ENCODE measurements at places on chromosomes 3 and 15.

DNA sequence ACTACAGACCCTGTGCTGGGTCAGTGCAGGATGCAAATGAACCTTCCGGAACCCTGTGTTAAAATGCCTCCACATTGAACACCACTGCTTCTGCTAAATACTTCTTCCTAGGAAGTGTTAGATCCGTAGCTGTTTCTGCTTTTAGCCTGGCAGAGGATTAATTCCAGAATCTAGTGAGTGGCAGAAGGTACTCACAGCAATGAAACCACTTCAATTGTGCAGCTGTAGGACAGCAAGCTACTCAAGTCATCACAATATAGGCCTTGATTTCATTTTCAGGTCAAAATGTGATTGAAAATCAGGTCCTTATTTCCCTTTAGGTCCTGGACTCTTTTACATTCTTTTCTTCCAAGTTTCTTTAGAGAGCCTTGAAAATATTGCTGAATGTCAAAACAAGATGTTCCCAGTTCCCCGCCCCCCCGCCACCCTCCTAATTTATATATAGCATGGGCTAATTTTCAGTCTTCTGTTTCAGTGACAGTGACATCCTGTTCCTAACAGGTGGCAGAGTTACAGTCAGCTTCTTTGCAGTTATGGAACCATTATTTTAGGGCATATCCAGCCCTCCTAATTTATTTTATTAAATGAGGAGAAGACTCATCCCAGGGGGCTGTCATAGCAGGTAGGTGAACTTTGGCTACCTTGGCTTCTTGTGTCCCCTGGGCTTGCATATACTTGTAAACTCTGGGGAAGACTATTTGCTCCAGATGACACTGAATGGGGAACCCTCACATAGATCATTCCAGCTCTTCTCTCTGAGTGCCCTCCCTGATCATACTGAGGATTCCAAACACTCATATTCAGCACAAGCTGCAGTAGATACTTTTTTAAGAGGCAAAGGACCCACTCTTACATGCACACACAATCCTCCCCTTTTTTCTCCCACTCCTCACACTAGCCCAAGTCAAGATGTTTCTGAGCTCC, 28.0 kb upstream of the ARNT2 start:
- DNase-seq = no peak

- no peak for DNase-seq
Observed at GRCh38 chr15:60358935-60359682, 38.7 kb downstream of the ANXA2 start.

- no peak for DNase-seq
Observed at GRCh38 chr3:144039661-144040060, 68.0 kb downstream of the DIPK2A start.

DNA sequence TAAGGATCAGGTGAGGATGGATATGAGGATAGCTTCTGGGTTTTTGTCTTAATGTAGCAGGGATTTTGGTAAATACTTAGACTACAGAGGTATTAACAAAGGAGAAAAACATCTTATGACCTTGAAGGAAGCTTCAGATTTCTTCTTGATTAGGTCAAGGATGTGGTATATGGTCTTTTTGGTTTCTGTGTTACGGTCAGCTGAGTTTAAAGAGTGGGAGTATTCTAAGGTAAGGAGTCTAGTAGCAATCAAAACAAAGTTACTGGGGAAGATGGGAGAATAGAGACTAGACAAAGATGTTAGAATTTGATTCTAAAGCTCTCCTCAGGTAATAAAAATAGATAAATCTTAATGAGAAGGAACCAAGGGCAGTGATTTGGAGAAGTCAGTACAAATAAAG, 6.2 kb downstream of the HMG20A start:
- DNase-seq = no peak

- DNase-seq = no peak
Observed at GRCh38 chr15:73196113-73196512, 143.8 kb downstream of the NEO1 start.

- DNase-seq = no peak
Observed at GRCh38 chr15:72999586-72999985, 52.7 kb upstream of the NEO1 start.

- no peak for DNase-seq
Observed at GRCh38 chr15:31511707-31512310, 185.2 kb downstream of the KLF13 start.

DNA sequence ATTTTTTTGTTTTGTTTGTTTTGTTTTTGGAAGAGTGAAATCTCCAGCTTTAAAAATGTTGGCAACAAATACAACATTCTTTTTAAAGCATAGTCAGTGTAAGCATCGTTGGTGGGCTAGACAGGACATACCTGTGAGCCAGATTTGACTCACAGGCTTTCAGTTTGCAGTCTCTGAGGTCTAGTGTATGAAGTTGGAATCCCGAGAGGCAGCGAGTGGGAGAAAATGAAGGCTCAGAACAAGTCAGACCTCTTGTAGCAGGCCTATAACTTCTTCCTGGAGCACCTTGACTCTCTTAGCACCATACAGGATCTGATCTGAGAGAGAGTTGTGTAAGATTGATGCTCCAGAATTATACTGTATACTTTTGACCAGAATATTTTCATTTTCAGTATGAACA, 60.2 kb downstream of the CNTN4 start:
- DNase-seq = no peak

DNA sequence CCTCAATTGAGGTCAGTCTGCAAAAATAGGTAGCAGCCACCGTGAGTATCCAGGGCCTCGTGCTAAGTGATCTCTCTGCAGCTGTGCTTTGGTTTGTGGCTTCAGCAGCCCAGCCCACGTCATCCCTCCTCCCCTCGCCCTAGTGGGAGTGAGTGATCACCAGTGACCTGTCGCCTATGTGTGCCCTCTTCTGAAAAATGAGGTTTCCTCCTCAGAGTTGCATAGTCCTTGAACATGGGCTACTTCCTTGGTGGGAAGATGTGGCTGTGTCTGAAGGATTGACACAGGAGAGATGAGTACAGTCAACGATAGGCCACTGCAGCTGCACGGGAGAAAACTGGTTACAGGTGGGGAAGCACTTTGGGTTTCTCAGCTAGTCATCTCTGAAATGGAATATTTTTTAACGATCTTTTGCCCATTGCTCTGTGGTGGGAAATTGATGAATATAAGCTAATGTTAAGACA, 144.8 kb upstream of the BHLHE40 start:
- DNase-seq = no peak

DNA sequence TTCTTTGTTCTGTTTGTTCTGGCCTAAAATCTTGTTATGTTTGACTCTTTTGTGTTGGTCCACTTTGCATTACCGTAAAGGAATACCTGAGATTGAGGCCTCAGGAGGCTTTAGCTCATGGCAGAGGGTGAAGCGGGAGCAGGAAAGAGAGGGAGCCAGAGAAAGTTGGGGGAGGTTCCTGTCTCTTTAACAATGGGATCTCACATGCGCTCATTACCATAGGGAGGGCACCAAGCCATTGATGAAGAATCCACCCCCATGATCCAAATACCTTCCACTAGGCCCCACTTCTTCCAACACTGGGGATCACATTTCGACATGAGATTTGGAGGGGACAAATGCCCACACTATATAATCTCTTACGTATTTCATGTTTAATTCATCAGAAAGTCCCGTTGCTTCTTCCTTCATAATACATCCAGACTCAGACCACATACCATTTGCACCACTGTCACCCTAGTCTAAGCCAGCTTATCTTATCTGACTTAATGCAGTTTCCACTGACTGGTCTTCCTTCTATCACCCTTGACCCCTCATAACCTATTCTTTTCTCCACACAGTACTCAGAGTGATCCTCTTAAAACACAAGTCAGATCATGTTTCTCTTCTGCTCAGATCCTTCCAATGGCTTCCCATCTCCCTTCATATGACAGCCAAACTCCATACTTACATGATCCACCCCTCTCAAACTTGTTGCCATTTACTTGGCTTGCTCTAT, 13.5 kb downstream of the KBTBD8 start:
- DNase-seq = no peak

DNA sequence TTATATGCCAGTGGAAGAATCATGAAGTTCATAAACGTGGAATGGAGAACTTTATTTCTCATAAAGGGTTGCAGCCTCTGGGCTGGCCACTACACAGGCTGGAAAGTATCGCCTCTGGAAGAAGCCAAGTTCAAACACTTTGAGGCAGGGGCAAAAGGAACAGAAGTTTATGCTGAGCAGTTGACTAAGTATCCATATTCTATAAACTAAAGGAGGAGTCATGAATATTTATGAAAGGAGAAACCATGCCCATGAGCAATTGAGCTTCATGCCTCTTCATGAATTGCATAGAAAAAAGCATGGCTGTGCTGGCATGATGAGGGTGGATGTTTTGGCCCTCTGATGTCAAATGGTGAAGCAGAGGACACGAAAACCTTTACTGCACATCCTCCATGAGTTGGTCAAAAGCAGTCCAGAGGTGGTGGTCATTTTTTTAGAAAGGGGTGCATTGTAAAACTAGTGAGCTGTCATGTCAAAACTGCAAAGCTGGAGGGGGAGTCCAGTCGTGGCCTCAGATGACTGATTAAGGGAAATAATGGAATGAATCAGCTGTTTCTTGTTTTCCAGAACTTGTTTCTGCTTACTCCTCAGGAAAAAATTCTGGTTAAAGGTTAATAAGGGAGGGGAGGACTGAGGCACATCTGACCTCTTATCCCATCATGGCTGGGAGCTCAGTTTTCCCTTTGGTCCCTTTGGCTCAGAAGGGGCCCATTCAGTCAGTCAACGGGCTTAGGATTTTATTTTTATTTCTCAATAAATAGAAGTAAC, 276.7 kb downstream of the CHL1 start:
- DNase-seq = no peak

- DNase-seq = no peak
Observed at GRCh38 chr3:193794002-193794881, 201.2 kb downstream of the OPA1 start.

DNA sequence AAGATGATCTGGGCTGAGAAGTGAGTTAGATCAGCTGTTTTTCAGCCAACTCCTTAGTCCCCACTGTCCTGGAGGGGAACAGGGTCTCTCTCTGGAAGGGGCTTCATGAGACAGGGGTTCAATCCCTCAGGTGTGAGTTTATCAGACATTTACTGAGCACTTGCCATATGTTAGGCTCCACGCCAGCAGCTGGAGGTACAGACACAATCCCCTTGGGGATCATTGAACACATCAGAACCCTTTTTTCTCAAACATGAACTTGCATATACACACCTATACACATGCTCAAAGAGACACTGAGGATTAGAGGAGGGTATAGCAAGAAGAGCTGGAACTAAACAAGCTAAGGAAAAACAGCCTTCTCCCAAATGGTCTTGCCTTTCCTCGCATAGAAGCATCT, 5.5 kb upstream of the BMF start:
- no peak for DNase-seq

All from foreskin melanocyte (primary cell).